Inflammatory macrophage treated with lipopolysaccharide for 1 hour (primary cell): ENCODE measurements at places on chromosomes 13 and 19.

- peak; percentile 72 for DNase-seq
Observed at GRCh38 chr19:47240996-47241918, 10.3 kb upstream of the BBC3 start.

DNA sequence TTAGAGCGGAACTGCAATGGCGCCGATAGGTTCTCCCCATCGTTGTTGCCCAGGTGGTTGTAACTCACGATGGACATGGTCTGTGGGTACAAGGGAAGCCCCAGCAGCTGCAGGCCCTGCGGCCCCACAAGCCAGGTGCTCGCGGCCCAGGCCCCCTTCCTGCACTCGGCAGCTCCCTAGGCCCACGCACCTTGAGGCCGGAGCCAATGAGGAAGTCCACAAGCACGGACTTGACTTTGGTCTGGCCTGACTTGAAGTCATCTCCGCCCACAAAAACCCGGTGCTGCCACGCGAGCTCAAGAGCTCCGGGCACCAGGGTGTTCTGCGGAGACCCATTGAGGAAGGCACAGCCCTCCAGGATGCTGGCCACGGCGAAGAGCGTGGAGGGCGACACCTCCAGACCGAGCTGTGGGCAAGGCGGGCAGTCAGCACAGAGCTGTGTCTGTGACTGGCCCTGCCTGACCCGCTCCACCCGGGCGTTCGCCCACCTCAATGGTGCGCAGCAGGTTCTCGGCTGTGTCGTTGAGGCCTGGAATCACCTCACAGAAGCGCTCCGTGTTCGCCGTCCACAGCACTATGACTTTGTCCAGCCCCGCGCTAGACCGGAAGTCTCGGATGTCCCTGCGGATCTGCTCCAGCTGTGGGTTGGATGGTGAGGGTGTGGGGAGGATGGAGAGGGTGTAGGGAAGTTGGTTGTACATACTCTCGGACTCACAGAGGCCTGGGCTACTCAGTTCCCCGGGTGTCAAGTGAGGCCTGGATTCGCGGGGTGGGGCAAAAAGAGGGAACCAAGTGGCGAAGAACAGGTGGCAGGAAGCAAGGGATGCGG, 1.9 kb downstream of the ISYNA1 start:
- peak; percentile 62 for DNase-seq

GRCh38 chr19:3381701-3382372, 15.5 kb downstream of the NFIC start:
- no peak for DNase-seq

DNA sequence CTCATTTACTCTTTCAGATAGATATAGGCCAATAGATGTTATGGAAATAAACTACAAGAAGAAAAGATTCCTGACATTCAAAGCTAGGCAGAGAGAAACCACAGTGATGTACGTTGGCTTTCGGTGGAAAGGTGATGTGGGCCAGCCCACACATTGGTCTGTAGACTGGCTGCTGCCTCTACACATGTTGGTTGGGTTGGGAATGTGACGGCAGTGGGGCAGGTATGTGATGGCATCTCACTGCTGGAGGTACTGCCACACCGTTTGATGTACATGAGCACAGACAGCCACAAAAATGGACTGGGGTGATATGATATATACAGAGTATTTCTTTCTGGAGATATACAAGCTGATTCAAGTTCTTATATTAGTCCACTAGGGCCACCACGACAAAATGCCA, 69.4 kb downstream of the C13orf42 start:
- no peak for DNase-seq

DNA sequence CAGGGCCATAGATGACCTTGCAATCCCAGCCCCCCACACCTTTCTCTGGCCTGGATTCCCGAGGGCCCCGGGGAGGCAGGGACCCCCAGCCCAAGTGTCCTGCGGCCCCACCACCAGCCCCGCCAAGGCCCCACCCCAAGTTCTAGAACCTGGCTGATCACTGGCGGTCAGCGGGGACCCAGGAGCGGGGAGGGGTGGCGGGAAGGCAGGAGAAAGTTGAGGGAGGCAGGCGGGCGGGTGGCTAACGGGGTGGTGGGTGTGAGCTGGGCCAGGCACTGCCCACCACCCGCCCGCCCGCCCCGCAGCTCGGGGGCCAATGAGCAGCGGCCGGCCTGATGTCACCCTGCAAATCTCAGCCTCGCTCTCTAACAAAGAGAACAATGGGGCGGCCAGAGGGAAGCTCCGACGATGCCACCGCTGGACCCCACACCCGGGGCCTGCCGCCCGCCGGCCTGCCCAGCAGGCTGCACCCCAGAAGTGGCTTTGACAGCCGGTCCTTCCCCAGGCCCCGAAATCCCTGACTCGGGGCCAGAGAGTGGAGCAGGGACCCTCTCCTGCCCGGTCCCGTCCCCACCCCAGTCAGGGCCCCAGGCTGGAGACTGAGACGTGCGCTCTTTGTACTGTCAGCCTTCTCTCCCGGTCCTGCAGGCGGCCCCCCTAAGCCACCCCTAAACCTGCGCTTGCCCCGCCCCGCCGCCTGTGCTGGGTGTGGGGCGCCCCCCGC, 1.6 kb downstream of the MEX3D start:
- no peak for DNase-seq

GRCh38 chr19:57083711-57084110, 36.1 kb upstream of the USP29 start:
- DNase-seq, result no peak

DNA sequence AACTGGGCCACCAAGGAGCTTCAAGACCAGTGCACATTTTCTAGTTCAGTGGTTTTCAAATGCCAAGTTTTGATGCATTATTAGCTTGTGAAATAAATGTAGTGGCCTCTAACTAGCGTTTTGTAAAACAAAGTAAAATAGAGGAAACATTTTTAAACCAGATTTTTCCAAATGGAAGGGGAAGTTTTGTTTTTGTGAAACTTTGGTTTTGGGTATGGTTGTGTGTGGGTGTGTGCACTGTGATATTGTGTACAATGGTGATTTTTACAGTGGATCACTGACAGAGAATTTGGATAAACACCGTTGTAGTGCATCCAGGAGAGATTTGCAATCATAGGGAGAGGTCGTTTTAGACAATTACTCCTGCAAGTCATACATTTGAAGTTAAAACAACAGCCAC, 108.9 kb downstream of the SLC7A1 start:
- DNase-seq, result peak; percentile 92

- no peak for DNase-seq
Observed at GRCh38 chr19:2691951-2692350, 10.5 kb downstream of the GNG7 start.

DNA sequence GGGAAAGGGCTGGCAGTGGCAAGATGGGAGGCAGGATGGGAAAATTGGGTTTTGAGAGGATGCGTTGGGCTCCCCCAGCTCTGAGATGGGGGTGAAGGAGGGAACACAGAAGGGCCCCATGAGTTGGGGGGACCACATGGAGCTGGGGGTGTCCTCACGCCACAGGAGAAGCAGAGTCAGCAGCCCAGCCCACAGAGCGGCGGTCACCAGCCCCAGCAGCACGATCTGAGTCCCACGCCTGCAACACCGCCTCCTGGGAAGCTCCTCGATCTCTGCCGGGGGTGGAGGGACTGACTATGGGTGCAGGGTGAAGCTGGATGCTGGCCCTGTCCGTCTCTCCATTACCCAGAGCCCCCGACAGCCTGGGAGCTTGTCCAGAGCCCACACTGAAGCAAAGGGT, 3.3 kb downstream of the FCER2 start:
- DNase-seq, result no peak

- no peak for DNase-seq
Observed at GRCh38 chr13:110106726-110107125, 200.2 kb downstream of the COL4A1 start.

DNA sequence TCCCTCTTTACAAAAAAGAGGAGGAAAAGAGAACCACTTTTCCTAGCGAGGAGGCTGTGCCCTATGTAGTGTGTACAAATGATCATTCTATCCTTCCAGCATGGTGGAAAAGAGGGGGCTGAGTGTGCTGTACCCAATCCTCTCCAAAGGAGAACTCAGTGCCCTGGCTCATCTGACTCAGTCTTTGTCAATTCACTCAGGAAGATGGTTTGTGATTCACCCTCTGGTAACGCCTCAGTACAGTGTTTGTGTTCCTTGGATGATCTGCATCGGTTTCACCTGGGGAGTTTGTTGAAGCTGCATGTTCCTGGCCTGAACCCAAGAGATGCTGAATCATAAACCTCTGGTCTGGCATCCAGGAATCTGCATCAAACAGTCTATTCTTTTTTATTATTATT, 18.3 kb upstream of the ENOX1 start:
- DNase-seq, result peak; percentile 38

GRCh38 chr19:18562086-18562485, 4.4 kb downstream of the KXD1 start:
- no peak for DNase-seq

- DNase-seq, result peak; percentile 37
Observed at GRCh38 chr19:12913851-12914690, 5.0 kb downstream of the SYCE2 start.

GRCh38 chr13:109869312-109870237, 83.2 kb upstream of the IRS2 start:
- DNase-seq, result peak; percentile 3

- DNase-seq, result no peak
Observed at GRCh38 chr13:30376426-30377311, 45.6 kb upstream of the UBE2L5 start.

GRCh38 chr13:23718996-23719395, 148.8 kb downstream of the TNFRSF19 start:
- DNase-seq, result no peak

DNA sequence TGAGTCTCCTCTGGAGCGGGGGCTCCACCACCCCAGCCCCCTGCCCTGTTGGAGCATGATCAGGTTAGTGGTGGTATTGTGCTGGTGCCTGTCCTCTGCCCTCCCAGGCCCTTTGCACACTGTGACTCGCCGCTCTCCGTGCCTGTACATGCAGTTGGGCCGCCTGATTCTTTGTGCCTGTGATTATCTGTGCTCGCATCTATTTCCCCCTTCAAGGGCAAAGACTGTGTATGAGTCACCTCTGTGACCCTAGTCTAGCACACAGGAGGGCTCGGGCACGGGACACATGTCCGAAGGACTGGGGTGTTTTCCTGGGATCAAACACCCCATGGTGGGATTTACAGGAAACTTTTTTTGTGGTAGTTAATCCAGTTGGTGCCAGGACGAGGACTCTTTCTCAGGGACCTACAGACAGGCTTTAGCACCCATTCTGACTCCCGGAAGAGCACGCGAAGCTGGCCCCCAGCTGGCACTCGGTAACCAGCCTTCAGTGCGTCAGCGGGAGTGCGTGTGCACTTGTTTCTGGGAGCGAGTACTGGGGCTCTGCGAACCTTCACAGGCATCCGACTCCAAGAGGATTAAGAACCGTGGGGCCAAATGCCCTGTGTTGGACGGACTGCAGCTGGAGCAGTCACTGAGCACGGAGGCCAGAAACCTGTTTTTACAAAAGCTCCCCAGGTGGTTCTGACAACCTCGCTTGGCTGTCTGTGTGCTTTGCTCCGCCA, 6.7 kb downstream of the PPP1R37 start:
- no peak for DNase-seq

- no peak for DNase-seq
Observed at GRCh38 chr13:60093425-60094019, 70.2 kb downstream of the DIAPH3 start.

GRCh38 chr13:32115066-32115465, 83.5 kb downstream of the FRY start:
- DNase-seq, result peak; percentile 67

- no peak for DNase-seq
Observed at GRCh38 chr13:113776231-113777125, 17.5 kb downstream of the TMEM255B start.

- DNase-seq, result no peak
Observed at GRCh38 chr13:41981951-41982715, 21.2 kb upstream of the VWA8 start.

GRCh38 chr13:51067210-51067701, 43.8 kb downstream of the C13orf42 start:
- no peak for DNase-seq

DNA sequence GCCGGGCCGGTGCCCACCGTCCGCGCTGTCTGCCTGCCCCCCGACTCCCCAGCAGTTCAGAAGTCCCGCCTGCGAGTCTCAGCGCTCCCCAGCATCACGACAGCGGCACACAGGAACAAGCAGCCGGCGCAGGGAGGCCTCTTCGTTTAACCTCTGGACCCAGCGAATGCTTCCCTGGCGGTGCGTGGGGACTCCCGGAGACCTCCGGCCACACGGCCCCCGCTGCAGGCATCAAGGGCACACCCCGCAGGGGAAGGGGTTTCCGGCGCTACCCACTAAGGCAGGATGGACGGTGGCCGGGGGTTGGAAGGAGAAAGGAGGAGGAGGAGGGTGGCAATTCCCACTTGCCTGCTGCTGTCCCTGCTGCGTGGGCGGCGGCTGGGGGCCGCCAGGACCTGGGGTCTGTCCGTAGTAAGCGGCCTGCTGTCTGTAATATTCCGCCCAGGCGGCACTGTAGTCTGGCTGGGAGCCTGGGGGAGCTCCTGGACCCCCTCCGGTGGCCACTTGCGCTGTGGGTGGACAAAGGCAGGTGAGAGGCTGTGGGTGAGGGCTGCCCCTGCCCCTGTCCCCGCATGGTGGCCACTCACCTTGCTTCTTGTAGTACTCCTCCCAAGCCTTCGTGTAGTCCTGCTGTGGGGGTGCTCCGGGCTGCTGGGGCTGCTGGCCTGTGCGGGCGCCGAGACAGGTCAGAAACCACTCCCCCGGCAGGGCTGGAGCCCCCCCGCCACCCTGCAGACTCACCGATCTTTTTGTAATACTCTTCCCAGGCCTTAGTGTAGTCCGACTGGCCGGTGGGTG, 9.6 kb downstream of the KHSRP start:
- DNase-seq, result no peak

DNA sequence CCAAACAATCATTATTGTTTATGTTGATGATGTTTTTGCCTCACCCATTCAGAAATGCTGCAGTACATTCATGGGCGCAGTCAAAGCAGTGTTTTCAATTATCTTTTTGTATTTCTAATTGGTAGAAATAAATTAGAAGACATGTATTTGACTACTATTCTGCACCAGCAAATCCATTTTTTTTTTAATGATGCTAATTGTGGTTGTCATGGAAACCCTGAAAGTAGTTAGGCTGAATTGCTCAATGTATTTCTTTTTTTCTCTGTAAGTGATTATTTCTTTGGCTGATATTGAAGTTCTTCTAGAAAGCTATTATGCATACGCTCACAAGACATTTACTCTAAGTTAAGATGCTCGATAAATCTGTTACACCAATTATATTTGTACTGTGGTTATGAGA, 101.2 kb downstream of the RFC3 start:
- DNase-seq, result no peak

DNA sequence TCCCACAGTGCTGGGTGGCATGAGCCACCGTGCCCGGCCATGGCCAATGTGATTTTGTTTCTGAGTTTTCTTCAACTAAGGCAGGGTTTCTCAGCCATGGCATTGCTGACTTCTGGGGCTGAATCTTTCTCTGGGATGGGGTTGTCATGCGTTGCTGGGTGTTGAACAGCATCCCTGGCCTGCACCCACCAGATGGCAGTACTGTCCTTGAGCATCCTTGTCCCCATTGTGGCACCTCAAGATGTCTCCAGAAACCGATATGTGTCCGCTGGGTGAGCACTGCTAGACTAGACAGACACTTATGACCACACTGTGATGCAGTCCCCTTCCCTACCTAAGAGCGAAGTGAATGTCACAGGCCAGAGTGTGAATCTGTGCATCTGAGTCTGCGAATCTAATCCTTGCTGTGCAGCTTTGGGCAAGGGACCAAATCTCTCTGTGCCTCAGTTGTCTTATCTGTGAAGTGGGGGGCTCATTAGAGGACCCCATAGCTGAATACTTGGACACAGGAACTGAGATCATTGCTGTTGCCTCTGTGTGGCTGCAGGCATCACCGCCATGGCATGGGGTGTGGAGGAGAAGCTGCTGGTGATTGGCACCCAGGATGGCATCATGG, 50.3 kb upstream of the SIN3B start:
- DNase-seq, result peak; percentile 53
